Activated CD4-positive, alpha-beta T cell treated with anti-CD3 and anti-CD28 coated beads, Interleukin-2, Interleukin-4, amounts not matched to agents 100 ng/mL and 50 ng/mL, durations not matched to agents 16 hours and 8 hours (primary cell): ENCODE measurements at places on chromosomes 2 and 18.

GRCh38 chr2:144240656-144241339 lies 279.1 kb downstream of the ZEB2 start:
- peak; percentile 63 for DNase-seq

GRCh38 chr2:77910136-77910535 lies 388.0 kb upstream of the LRRTM4 start:
- DNase-seq = no peak

DNA sequence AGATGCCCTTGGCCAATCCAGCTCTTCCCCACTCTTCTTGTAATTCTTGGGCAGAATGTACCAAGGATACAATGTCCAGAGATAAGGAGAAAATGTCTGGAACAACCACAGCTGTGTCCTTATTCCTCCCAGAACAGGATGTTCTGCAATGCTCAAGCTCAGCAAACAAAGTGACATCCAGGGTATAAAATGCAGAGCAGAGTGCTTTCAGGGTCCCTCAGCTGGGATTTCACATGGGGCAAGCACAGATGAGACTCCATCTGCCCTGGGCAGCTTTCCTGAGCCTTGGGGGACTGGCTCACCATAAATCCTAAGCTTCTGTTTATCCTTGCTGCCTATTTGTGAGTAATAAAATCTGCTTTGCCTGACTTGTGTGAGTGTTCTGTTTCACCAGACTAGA lies 127.4 kb downstream of the VAPA start:
- DNase-seq = no peak

DNA sequence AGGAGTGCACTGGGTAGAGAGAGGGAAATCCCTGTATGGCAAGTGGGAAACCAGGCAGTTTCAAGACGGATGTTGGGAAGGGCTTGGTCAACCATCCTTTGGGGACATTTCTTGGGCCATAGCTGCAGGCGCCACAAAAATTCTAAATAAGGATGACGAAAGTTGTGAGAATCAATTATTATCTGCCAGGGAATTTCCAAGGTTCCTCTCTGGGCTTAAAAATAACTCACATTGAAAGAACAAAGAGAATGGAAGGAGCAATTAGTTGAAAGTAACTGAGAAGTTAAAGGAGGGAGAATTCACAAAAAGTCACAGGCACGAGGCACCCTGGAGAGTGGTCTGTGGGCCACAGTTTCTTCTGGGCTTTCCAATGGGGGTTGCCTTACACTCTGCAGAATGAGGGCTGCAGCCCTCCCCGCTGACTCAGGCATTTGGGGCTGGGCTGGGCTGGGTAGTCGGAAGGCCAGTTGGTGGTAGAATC lies 195.7 kb downstream of the SMAD7 start:
- DNase-seq = no peak

- no peak for DNase-seq
Measured at GRCh38 chr2:151097128-151097527, 164.5 kb downstream of the RBM43 start.

GRCh38 chr2:37920570-37920969 lies 4.5 kb upstream of the RMDN2 start:
- no peak for DNase-seq

DNA sequence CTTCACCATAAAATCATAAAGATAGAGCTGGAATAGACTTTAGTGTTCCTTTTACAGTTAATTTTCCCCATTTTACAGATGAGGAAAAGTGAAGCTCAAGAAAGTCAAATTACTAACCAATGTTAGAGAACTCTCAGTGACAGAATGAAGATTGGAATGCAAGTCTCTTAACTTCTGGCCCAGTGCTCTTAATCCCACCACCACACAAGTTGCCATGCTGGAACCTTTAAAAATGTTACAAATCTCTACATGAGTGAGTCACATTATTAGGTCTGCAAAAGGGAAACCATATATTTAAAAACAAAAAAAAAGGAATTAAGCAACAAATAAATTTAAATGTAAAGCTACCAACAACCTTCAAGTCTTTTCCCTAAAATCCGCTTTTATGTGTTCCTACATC lies 3.5 kb downstream of the NCKAP1 start:
- no peak for DNase-seq

- no peak for DNase-seq
Measured at GRCh38 chr2:73218298-73218697, 4.3 kb downstream of the SMYD5 start.

DNA sequence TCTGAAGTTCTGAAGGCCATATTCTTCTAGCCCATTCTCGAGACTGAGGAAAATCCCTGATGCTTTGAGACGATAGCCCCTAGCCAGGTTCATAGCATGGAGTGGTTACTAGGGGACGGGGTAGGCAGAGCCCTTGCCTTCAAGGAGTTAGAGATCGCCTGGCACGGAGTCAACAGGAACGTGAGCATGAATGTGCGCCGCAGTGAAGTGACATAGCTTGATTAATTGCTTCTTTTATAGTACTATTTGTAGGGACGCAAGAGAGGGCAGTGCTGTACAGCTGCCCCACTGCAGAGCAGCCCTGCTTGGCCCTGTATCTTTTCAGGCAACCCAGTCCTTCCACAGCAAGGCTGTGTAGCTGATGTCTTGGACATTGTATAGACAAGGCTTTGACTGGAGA lies 26.2 kb downstream of the HRH4 start:
- DNase-seq = no peak
